ENCODE measurements at places on chromosomes 5 and 9. TPM values are rescaled to one million over a fixed set of nuclear protein-coding genes. Genes with fewer than 3 reads are reported as not detected.

DNA sequence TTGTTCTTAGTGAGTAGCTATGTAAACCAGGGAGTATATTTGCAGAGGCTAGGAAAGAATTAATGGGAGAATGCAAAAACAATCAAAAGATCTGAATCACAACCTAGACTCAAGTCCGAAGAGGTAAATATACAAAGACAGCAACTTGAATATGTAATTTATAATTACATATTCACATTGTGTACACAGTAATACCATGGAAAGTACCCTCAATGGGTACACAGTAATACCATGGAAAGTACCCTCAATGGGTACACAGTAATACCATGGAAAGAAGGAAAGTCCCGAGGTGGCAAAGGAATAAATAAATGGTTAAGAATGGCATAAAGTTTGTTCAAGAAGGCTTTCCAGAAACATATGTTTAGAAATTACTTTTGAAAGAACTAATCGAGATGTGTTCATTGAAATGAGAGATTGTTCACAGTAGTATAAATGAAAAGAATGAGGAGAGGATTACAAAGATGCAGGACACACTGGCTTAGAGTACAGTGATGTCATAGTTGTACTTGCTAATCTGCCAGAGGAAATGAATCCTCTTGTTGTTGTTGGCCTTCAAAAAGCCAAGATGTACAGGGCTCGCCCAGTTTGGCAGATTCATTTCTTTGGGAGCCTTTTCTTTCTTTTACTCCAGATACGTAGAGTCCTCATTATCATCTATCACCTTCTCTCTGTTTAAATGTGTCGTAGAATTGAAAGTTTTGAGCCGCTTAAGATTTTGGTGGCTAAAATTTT lies 116.0 kb downstream of the UNC13B start:
- peak; percentile 73 for DNase-seq

DNA sequence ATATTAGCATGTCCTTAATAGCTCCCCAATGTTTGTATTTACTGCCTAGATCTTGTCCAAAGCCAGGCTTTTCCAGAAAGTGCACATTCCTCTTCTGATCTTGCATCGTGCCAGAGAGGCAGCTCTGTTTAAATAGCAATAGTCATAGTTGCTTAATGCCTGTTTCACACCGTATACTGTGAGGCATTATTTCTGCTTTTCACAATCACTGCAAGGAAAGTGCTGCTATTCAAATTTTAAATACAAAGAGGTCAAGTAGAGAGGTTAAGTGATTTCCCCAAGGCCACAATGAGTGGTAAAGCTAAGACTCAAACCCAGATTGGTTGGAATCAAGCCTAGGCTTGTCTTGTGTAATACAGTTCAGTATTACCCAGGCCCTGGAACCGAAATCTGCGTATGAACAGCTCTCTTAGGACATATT lies 153.6 kb downstream of the SNX18 start:
- no peak for DNase-seq

- peak; percentile 99 for DNase-seq
These were observed 7.8 kb upstream of the MGAT1 start for GRCh38 chr5:180810210-180810958.

The GPR151 gene
- not detected for total RNA-seq

All from osteoblast (primary cell).